ENCODE measurements at places on chromosomes 7 and 10.

DNA sequence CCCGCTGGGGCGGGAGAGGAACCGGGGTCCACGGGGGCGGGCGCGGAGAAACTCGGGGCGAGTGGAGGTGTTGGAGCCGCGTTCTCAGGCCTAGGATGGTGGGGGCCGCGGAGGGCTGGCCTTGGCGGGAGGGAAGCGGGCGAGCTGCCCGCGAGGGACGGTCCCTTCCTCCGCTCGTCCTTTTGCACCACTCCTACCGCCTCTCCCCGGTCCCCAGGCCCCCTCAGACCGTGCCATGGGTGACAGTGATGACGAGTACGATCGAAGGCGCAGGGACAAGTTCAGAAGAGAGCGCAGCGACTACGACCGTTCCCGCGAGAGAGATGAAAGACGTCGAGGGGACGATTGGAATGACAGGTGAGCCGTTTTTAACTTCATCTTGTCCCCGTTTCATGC, 451 bp downstream of the SRRT start:
- DNase-seq: peak; percentile 23

DNA sequence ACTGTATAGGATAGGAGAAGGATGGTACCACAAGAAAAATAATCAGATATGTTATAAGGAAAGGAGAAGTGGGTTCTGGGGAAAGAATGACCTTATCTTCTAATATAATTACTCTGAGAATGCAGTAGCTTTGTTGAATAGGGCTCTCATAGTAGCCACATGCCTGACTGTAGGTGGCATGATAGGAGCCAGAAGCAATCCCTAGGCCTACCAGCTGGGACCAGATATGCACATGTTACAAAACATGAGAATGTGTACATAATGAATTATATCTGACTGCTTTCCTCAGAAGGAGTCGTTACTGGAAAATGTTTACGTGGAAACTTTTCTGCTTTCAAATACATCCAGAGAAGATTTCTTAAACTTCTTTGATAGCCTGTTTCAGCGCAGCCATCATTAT, 53.2 kb upstream of the FAM3C start:
- no peak for DNase-seq

DNA sequence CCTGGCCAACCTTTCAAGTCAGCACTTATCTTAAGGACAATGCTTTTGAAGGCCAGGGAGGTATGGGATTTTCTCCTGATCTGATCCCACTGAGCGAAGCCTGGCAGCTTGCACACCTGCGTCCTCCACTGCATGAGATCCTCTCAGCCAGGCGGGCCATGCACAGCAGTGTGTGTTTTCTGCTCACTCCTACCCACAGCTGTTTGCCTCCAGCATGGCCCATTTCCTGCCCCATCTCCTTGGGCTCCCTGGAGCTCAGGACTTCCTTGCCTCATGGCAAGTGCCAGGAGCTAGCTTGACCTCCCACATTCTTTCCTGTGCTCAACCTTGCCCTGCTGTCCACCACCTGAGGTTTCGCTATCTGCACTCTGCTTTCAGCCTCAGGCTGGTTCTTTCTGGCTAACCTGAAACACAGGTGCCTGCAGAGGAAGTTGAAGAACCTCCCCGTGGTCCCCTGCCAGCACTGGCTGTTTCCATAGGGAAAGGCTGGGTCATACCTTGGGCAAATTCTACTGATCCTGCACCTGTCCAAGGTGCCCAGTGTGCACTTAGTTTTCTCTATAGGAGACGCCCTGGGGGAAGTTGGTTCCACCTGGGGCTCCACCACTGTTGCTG, 43.9 kb upstream of the EEPD1 start:
- DNase-seq: no peak

DNA sequence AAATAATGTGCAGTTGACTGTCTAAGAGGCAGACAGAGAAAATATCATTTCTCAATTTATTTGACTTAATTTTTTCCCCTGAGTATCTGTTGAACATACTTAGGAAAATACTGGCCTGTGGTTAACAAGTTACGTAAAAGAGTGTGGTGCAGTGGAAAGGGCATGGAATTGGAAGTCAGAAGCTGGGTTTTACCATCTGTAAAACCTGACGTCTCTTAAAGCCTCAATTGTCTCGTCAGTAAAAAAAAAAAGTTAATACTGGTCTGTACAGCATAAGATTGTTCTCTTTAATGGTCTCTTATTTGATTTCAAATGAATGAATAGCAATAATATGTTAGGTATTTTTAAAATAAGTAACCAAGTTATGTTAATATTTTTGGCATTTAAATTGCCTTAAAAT, 67.8 kb downstream of the PHTF2 start:
- DNase-seq: no peak

DNA sequence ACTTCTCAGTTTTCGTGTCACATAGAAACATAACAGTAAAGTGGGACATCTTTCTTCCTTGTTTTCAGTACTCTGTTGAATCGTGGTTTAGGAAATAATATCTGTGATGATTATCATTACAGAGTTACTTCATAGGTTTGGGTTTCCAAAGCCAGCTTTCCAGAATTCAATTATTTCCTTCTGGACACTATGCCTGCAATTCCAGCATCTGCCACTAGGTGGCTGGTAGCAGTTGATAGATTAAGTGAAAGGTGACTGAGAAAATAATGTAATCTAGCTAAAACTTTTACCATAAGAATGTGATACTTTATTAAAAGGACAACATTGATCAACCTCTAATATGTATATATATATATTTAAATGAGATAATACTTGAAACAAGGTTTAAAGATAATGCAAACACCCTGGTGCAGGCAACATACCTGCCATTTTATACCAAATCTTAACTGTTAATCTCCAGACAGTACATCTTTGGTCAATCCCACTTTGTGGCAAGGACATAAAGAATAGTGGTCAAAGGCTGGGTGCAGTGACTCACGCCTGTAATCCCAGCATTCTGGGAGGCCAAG, 102.6 kb downstream of the SH3PXD2A start:
- DNase-seq: peak; percentile 60

- peak; percentile 9 for DNase-seq
These were observed 11.5 kb downstream of the C10orf71 start for GRCh38 chr10:49310460-49310859.

GRCh38 chr7:99407872-99408378, 472 bp downstream of the PDAP1 start:
- peak; percentile 39 for DNase-seq

DNA sequence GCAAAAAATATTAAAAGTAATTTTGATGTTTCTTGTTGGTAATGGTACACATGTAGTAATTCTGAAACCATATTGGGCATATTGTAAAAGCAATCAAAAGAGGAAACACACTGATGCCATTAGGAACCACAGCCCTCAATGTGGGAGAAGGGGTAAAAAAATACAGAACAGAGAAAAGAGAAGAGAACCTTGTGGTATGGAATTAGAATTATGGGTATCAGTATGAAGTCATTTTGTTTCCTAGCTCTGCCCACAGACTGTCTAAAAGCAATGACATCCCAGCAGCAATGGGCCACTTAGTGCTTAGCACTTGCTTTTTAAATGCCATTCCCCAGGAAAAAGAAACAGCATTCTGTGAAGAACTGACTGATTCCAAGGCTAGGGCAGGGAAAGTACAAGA, 61.5 kb downstream of the CPVL start:
- DNase-seq: no peak

DNA sequence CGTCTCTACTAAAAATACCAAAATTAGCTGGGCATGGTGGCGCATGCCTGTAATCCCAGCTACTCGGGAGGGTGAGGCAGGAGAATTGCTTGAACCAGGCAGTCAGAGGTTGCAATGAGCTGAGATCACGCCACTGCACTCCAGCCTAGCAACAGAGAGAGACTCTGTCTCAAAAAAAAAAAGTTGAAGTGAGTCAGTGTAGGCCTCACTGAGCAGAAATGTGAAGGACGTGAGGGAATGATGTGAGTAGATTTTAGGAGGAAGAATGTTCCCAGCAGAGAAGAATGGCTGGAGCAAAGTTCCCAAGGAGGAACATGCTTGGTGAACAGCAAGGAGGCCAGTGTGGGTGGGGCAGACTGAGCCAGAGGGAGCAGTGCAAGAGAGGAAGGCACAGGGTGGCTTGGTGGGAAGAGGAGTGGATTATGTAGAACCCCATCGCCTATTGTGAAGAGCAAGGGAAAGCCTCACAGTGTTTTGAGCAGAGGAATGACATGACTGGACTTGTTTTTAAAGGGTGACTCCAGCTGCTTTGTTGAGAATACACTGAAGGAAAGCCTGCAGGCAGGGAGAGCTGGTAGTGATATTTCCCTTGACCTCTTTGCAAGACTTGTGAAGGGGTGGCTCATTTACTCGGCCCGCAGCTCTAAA, 708.7 kb downstream of the SUGCT start:
- DNase-seq: no peak

DNA sequence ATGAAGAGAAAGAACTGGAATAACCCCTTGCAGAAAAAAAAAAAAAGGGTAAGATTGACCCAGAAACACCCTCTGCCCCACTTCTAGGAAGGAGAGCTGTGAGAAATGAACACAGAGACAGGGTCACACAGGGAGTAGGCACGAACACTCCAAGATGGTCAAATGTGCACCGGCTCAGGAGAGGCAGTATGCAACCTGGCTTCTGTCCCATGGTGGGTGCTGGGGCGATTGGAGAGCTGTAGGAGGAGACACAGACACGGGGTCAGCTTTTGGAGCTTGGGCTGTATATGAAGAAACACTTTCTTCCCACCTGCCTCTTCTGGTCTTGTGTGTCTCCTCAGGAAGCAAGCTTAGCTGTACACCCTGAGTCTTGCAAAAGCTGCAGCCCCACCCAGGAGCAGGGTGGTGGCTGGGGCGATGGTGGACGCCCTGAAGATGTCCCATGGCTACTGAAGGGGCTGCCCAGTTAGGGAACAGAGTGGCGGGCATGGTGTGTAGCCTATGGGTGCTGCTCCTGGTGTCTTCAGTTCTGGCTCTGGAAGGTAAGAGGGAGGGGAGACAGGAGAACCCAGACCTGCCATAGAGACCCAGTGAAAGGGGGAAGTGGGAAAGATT, 8.0 kb downstream of the EPHB6 start:
- no peak for DNase-seq

DNA sequence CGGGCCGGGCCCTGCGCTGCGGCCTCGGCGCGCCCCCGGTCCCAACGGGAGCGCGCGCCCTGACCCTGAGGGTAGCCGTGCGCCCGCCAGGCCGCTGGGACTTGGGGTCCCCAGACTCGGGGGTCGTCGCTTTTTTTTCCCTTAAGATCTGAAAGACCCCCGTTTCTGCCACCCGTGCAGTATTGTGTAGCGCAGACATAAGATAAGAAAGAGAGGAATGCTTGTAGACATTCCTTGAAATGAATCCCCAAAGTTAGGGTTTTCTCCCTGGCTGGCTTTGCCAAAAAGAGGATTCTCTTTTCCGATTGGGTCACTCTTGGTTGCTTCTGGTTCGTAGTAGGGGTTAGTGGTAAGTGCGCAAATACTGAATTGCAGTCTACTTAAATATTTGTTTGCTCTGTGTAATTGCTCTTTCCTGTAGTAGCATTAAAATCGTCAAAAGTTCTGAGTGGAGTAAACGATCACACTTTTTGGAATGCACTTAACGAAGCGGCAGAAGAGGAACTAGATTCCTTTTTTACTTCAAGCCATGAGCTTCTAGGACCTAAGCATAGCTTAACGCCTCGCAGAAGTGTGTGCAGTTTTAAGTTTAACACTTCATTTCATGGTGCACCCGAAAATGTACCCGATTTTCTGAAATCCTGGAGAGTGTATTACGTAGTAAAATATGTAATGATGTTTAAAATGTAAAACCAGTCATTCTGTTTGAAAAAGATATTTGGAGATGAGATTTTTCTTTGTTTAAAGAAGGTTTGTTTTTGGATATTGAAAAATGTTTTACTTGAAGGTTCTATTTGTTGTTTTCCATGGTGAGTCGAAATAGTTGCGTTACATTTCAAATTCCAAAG, 1.3 kb downstream of the CUL1 start:
- DNase-seq: no peak

GRCh38 chr7:54153462-54153861, 388.7 kb upstream of the VSTM2A start:
- DNase-seq: no peak

- DNase-seq: no peak
These were observed 65.9 kb downstream of the ALOX5 start for GRCh38 chr10:45439873-45440272.

GRCh38 chr7:27922907-27923641, 183.1 kb downstream of the TAX1BP1 start:
- DNase-seq: no peak

DNA sequence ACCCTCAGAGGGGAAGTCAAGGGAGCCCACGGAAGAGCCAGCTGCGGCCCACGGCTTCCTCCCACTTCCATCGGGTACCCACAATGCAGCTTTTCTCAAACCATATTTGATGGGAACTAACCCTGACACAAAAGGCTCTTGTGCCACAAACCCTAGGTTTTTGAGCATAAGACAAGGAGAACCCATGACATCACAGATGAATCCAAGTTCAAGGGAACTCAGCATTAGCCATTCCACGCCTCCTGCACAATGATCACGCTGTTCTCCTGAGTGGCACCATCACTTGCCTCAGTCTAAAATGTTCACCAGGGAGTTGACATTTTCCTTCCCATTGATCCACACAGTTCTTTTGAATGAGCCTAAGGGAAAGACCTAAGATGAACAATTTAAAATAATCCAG, 70.4 kb downstream of the ITIH5 start:
- no peak for DNase-seq

GRCh38 chr7:120743128-120743527, 114.8 kb downstream of the TSPAN12 start:
- DNase-seq: no peak

- no peak for DNase-seq
These were observed 121.6 kb downstream of the EGFR start for GRCh38 chr7:55140221-55140940.

DNA sequence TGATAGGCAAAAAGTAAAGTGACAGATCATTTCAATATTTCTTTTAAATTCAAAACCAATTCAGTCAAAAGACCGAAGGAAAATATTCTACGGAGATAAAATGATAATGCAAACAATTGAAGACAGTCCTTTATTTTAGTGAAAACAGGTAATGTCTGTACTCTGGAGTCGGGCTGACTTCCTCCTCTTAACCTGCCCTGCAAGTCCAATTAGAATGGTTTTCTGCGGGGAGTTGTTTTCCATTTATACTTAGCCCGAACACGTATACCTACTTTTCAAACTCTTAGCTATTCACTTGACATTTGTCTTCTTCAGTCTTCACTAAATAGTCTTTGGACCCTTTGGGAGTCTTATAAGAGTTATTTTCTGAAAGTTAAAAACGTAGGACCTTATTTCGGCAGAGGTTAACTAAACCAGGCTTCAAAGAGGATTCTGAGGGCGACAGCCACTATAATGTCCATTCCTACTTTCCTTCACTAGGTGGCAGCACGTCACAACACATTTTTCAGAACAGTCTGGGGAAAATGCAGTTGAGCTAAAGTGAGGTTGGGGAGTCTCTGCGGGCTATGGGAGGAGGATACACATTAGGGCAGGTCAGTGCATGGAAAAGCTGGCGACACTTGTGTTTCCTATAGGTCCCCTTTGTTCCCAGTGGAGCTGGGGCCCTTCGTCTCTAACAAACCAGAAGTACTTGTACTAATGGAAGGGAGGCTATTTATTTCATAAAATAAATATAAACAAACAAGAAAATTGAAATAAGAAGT, 472.0 kb downstream of the KCNMA1 start:
- DNase-seq: peak; percentile 17

All from CD4-positive, alpha-beta T cell treated with Interleukin-17A for 4 hours (primary cell).